ENCODE measurements at places on chromosomes 7 and 10.

DNA sequence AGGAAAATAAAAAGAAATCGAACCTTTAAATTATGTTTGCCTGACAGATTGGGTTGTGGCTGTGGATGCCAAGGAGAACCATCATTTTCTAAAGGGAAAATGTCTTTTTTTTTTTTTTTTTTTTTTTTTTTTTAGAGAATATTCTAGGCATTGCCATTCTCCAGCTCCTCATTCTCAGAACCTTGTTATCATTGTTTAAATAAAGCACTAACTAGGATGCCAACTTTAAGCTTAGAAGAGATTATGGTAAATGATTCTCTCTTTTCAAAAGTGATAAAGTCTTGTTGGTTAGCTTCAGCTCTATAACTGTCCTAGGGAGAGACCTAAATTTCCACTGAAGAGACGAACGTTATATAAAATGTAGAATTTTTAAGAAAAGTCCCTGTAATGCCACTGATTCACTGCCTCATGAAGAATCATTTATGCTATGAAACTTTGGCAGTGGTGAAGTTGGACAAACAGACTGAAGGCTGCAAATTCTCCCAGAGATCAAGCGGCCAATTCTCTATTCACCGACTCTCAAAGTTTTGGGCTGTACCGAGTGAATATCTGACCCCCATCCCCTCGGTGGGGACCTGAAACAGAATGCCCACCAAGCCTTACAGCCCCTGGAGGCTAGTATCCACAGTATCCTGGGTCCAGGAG lies 207.9 kb upstream of the PITRM1 start:
- no peak for DNase-seq

GRCh38 chr7:16396766-16397500 lies 24.4 kb downstream of the CRPPA start:
- DNase-seq: no peak

DNA sequence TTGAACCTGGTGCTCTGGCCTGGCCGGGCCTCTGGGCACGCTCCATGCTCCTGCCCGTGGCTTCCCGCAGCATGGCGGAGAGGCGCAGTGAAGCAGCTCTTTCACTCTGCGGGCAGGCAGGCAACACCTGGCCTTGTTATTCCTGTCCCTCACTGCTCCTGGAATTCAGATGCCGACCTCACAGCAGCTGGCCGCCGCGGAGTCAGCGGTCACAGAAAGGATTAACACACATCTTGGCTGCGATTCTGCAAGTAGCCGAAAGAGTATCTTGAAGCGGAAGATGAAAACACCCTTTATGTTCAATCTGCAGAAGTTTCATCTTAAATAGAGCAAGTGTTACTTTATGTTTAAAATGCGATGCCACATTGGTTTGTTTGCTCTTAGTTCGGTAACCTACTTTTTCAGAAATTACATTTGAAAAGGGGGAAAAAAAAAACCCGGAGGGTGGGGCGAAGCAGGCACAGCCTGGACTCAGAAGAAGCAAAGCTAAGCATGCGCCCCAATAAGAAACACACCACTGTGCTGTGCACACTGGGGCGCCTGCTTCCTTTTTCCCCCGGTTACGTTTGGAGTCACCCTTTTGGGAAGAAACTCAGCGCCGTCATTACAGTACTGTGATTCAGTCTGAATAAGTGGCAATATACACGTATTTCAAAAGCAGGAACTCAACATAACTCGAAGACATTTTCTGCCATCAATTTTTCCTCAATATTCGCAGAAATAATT lies 42.3 kb downstream of the BRI3 start:
- DNase-seq: peak; percentile 63

- no peak for DNase-seq
These were observed 228.5 kb upstream of the COBL start for GRCh38 chr7:51545131-51545530.

DNA sequence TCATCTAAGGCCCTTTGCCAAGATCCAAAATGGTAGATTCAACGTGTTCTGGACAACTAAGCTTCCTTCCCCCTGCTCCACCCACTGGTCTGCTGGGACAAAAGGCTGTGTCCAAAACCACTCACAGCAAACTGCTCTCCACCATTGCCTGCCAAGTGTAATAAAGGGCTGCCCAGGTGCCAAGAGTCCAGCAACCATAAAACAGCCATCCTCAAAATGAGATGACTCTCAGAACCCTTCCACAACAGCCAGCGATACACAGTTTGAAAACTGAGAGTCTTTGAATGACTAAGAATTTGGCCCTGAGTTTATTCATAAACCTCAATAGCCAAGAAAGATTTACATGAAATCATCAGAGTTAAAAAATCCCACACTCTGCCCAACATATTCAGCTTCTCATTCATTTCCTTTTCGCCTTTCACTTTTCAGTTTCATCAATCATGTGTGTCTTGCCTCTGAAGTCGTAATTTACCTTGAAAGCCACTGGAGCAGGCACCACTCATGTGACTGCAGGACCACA lies 658.1 kb upstream of the MGMT start:
- no peak for DNase-seq

DNA sequence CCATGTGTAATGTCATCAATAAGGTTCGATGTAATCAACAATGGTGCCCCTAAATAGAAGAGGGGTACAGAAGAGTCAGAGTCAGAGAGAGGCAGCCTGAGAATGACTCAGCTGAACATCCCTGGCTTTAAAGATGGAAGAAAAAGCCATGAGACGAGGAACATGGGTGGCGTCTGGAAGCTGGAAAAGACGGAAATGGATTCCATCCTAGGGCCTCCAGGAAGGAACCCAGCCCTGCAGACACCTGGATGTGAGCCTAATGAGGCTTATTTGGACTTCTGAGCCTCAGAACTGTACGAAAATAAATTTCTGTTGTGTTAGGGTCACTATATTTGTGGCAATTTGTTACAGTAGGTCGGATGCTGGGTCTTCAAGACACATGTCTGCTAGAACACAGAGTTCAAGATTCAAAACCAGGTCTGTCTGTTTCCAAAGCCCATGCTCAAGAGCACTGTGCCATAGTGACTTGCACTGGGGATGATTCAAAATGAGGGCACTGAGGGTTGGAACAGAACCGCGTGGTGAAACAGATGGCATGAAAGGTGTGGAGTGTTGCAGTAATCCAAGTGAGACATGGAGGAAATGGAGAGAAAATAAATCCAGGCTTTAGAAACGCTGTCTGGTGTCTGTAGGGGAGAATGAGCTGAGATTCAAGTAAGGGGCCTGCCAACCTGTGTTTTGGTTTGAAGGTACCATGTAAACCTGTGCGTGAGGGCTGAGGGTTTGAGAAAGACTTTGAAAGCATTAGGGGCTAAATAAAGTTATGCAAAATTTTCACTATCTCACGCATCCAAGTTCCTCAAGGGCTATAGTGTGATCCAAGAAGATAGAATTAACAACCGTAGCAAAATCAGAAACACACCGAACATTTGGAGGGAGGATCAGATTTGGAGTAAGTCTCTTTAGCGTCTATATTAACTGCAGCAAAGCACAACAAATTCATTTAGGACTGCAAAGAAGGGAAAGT lies 849.1 kb upstream of the AUTS2 start:
- DNase-seq: no peak

- no peak for DNase-seq
These were observed 200.4 kb downstream of the KCND2 start for GRCh38 chr7:120473352-120473751.

DNA sequence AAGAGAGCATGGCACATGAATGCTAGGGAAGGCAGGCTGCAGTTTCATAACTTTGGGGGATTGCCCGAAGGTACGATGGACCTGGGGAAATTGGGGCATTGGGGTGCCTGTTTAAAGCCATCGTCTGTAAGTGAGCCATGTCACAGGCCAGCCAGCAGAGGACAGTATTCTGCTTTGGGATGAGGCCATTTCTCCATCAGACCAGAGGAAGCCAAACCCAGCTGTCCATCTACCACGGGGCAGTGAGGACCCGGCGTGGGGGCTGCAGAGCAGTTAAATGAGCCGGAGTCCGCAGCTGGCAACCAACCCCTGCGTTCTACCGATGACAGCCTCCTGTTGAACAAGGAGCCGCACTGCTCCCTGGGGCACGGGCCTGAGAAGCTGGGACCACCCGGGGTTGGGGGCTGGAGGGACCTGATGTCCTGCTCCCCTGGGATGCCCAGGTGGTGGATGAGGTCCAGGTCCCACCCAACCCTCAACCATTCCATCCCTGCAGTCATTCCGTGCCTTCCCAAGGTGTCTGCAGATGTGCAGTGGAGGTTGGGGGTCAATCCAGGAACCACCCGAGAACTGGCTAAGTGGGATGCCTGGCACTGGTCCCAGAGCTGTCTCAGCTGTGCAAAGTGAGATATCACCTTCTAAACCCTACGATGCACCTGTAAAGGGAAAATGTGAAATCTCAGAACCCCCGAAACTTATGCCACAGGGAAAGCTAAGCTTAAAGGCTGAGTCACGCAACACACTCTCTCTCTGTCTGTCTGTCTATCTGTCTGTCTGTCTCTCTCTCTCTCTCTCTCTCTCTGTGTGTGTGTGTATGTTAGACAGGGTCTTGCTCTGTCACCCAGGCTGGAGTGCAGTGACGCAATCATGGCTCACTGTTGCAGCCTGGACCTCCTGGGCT lies 12.1 kb upstream of the RHBDD2 start:
- DNase-seq: peak; percentile 78

GRCh38 chr10:106355450-106355849 lies 809.1 kb downstream of the SORCS1 start:
- DNase-seq: no peak

- no peak for DNase-seq
These were observed 118.3 kb upstream of the THSD7A start for GRCh38 chr7:11950281-11950680.

DNA sequence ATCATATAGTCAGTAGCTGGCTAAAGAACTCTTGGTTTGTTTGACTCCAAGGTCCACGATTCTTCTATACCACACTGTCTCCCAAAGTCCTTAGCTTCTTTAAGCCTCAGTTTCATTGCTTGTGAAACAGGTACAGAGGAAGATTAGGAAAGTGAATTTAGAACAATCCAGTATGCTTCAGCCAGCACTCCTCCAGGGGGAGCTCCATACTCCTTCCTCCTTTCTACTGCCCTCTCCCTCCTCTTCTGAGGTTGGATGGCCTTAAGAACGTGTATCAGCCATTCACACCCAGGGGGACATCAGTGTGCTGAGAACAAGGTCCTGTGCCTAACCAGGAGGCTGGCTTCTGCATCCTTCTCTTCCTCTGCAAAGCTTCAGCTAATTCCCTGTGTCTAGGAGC lies 54.8 kb upstream of the CALD1 start:
- DNase-seq: peak; percentile 63

DNA sequence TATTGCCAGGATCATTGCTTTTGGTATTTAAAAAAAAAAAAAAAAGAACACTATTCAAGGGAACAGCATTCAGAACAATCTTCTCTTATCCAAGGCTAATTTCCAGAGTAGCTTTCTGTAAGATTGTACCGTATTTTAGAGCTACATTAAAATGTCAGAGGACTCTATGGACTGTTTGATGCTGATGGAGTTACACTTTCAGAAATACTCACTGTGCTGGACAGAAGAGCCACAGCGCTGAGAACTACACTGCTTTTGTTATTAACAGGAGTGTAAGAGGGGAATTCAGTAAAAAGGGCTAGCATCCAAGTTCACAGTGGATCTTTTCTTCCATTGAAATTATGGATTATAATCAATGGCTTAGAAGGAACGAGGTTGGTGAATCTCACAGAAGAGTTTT lies 247.7 kb downstream of the AHR start:
- no peak for DNase-seq

- DNase-seq: peak; percentile 46
These were observed 92.3 kb downstream of the NKX6-2 start for GRCh38 chr10:132693676-132694075.

DNA sequence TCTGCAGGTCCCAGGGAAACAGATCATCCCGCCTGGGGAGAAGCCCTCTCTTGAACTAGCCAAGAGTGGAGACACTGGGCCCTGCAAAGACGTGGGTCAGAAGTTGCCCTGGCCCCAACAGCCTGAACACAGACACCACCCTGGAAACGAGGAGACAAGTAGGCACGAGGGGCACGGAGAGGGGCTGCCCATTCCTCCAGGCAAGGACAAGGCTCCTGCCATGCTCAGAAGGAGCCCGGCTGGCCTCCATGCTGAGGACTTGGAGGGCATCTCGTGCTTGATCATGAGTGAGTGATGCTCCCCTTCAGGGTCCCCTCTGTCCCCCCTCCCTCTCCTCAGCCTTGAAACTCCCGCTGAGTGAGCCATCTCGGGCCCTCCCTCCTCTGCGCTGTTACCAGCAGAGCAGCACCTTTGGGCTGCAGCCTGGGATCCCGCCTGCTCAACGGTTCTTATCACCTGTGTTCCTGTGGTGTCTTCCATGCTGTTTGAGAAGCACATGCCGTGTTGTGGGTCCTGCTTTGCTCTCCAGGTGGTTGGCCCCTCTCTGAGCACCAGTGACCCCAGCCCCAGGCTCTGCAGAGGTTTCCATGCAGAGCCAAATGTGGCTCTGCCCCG lies 544.3 kb downstream of the TCERG1L start:
- no peak for DNase-seq

DNA sequence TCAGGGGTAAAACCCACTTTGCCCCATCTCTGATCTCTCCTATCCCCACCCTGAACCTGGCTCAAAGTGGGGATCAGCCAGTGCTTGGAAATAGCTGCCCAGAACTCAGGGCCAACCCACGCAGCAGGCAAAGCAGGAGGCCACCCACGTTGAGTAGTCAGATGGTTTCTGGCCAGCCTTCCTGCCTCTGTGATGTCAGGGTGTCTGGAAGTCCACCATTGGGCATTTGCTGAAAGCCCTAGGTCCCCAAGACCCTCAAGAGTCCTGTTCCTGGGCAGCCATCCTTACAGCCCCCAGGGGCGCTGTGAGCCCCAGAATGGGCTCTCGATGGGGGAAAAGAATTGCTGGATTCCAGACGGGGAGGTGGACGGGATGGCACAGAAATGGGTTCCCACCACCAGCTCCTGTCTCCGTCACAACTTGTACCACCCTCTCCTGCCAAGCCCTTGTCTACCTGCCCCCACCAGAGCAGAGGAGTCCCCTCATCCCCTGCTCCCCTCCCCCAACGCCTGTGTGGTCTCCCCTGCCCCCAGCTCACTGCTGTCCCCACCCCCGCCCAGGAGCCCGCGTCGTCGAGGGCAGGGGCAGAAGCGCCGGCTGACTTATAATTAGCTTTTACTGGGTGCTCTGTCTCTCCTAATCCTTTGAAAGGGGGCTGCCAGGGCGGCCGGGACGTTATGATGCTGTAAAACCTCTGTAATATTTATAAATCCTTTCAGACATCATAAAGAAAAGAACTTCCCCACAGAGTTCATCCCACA lies 3.9 kb downstream of the MYL10 start:
- peak; percentile 46 for DNase-seq

DNA sequence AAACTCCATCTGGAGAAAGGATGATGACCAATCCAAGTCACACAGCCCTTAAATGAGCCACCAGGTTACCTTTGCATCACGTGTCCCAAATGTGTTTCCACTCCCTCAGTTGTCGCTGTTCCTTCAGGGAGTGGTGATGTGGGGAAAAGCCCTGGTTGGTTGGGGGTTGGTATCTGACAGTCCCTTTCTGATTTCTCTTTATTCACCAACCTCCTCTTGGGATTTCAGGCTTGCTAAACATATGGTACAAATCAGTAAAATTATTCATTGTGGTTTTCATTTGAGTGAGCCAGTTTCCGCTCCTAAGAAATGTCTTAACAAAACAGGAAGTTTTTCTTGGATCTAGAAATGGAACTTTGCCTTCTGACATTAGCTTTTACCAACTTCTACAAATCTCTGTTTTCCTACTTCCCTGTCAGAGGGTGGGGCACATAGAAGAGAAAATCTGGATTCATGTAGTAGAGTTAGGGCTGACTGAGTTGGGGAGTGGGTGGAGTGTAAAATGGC lies 40.0 kb upstream of the KMT2E start:
- DNase-seq: peak; percentile 79

GRCh38 chr7:44236333-44236728 lies 35.6 kb downstream of the YKT6 start:
- DNase-seq: no peak

- no peak for DNase-seq
These were observed 38.0 kb downstream of the PRKAG2 start for GRCh38 chr7:151838861-151839381.

GRCh38 chr7:69374044-69374425 lies 224.2 kb upstream of the AUTS2 start:
- no peak for DNase-seq

All from iris pigment epithelial cell (primary cell).